ENCODE measurements at places on chromosomes 3 and 15.

DNA sequence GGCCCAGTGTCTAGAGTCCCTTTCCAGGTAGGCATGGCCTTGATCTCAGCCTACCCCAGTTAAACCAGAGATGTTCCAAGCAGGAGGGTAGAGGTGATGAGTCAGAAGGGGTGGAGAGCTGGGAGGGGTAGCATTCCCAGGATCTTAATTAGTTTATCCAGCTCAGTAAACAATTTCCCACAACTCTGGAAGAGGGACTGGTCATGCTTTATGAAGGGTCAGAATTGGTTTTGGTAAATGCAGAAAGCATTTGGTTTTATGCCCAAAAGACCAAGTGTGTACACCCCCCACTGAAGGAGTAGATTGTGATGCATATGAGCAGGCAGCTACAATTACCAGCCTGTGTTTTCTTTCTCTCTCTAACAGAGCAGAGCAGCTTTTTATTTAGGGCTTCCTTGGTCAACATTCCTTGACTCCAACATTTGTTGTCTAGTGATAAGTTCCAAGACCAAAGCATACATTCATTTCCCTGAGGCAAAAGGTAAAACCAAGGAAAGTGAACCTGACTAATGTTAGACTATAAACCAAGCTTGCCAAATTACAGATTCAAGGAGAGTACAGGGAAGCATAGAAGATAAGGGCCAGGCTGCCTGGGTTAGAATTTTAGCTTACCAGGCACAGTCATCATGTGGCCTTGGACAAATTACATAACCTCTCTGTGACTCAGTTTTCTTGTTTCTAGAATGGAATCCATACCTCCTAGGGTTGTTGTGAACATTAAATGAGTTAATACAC, 17.6 kb downstream of the EXOSC7 start:
- no peak for DNase-seq

GRCh38 chr3:45949432-45949831, 6.2 kb downstream of the CXCR6 start:
- no peak for DNase-seq

DNA sequence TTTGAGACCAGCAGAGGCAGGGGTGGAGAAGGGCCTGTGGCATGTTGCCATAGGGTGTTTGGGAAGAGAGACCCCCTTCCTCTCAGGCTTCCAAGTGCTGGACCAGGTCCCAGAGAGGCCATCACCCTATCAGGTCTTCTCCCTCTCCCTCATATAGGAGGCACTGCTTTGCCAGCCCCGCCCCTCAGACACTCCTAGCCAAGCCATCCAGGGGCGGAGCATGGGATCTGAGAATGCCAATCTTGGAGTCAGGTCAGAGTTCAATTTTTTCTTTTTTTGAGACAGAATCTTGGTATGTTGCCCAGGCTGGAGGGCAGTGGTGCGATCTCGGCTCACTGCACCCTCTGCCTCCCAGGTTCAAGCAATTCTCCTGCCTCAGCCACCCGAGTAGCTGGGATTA, 32.7 kb downstream of the CRABP1 start:
- no peak for DNase-seq

GRCh38 chr15:52028431-52029093, 9.5 kb downstream of the MAPK6 start:
- no peak for DNase-seq

GRCh38 chr3:122318620-122319019, 6.4 kb upstream of the CSTA start:
- DNase-seq = no peak

GRCh38 chr3:7630351-7630911, 769.5 kb downstream of the GRM7 start:
- no peak for DNase-seq

- DNase-seq = no peak
Measured at GRCh38 chr3:157109267-157110141, 50.4 kb downstream of the CCNL1 start.

DNA sequence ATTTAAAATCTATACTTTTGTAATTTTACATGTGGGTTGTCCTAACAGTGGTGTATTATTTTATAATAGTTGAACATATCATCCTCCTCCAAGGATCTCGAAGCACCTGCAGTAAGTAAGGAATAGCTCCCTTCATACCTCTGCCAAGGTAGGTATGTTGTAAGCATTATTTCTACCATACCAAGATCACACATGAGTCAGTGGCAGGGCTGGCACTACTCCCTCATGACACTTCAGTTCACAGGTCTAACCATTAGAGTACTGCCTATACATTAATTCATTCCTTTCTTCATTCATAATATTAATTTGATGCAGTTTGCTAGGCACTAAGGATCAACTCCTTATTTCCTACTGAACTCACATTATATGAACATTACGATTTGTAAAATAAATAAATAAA, 11.9 kb upstream of the LEKR1 start:
- no peak for DNase-seq

DNA sequence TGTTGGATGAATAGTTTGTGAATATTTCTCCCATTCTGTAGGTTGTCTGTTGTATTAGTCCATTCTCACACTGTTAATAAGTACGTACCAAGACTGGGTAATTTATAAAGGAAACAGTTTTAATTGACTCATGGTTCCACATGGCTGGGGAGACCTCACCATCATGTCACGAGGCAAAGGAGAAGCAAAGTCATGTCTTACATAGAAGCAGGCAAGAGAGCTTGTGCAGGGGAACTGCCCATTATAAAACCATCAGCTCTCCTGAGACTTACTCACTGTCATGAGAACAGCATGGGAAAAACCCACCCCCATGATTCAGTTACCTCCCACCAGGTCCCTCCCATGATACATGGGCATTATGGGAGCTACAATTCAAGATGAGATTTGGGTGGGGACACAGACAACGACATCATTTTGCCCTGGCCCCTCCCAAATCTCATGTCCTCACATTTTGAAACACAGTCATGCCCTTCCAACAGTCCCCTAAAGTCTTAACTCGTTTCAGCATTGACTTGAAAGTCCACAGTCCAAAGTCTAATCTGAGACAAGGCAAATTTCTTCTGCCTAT, 133.2 kb downstream of the LMLN start:
- no peak for DNase-seq

DNA sequence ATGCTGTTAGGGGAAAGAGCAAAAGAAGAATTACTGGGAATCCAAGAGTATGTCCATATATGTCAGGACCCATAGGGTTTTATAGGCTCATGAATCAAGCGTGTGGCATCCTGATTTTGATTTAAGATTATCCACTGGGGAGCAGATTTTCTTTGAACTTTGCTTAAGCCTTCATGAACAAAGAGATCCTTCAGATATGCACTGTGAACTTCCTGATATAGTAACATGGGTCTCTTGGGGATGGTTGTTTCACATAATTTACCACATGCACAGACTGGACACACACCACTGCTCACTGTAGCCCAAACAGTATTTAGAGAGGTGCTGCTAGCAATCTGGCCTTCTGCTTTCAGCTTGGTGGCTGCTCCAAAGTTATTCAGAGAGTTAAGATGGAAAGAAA, 200.9 kb upstream of the ZPLD1 start:
- DNase-seq = no peak

GRCh38 chr3:53126601-53127000, 3.6 kb downstream of the RFT1 start:
- no peak for DNase-seq

GRCh38 chr3:46883054-46883829, 5.7 kb downstream of the PTH1R start:
- peak; percentile 63 for DNase-seq

DNA sequence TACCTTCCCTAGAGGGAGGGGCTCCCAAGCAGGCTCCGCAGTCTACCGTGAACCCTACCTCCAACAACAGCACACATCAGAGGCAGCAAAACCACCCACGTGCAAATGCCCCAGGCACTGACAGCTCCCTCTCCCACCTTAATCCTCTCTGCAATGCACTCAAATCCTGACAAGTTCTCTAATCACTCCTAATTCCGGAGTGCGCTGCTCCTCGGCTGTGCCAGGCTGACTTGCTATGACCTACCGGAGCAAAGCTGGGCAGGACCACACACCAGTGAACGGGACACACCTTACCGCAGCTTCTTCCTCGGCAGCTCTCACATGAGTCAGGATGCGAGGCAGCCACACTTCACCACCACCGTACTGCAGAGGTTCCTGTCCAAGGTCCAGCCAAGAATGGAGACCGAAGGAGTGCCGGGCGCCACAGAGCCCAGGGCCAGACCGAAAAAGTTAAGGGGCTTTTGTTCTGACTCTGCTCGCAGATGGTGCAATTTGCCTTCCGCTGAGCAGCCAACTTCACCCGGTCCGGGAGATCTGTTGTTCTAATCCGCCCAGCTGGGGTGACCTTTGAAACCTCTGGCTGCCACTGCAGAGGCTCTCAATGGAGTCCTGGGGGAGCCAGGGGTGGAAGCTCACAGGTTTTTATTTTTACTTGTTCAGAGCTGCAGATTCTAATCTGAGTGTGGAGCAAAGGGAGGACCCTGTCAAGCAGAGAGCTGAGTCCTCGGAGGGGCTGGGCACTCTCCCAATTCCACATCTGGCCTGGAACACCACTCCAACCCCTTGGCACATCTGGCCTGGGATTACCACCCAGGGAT, 84.4 kb downstream of the MYLK start:
- DNase-seq = no peak

DNA sequence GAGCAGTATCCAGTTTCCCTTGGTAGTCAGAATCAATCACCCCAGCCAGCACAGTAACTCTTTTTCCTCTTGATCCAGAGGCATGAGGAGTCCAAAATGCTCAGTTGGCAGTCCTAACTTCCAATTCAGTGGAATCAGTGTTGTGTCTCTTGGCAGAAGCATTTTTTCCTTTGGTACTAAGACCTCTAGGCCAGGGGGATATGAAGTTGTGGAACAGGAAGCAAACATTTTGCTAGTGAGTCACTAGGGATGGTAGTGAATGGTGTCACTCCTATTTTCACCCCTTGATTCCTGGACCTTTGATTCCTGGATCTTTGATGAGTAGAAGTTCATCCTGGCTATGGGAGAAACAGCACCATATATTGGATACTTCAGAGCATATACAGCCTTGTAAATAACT, 70.5 kb upstream of the ALDH1A3 start:
- no peak for DNase-seq

- DNase-seq = peak; percentile 80
Measured at GRCh38 chr15:50051811-50052419, 67.1 kb downstream of the ATP8B4 start.

- no peak for DNase-seq
Measured at GRCh38 chr15:57780471-57780870, 74.0 kb downstream of the POLR2M start.

- no peak for DNase-seq
Measured at GRCh38 chr15:73328149-73328820, 40.5 kb downstream of the HCN4 start.

DNA sequence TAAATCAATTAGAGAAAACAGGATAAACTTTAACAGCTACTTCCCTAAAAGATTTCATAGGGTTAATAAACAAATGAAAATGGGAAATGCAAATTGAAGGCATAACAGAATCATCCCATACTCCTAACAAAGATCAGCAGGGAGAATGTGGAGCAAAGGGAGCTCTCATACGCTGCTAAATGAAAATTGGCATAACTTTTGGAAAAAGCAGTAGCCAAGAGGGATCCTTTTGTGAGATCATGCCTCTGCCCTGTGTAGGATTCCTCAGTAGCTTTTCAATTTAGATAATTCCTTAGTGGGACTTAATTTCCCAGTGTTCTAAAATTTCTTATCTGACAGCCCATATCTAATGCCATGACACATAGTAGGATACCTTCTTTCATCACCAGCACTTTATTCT, 18.2 kb downstream of the NIPA2 start:
- DNase-seq = no peak

DNA sequence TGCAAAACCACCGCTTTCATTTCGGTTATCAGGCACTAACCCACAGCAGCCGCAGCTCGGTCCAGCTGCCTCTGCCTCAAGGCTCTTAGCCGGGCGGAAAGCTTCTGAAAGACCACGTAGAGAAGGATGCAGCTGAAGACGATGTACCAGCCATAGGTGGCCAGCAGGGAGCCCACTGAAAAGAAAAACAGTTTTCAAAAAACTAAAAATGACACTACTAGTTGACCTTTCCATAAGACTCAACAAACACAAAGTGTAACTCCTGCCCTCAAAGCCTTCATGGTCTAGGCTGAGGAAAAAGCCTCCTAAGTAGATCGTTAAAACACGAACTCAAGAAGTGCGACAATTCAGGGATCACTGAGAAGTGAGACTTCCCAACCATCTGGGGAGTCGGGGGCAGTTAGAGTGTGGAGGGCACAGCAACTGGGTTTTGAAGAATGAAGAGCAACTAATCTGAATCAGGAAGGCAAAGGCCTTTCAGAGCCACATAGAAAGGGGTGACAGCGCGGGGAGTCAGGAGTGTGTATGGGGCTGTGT, 716 bp downstream of the SELENOS start:
- no peak for DNase-seq

DNA sequence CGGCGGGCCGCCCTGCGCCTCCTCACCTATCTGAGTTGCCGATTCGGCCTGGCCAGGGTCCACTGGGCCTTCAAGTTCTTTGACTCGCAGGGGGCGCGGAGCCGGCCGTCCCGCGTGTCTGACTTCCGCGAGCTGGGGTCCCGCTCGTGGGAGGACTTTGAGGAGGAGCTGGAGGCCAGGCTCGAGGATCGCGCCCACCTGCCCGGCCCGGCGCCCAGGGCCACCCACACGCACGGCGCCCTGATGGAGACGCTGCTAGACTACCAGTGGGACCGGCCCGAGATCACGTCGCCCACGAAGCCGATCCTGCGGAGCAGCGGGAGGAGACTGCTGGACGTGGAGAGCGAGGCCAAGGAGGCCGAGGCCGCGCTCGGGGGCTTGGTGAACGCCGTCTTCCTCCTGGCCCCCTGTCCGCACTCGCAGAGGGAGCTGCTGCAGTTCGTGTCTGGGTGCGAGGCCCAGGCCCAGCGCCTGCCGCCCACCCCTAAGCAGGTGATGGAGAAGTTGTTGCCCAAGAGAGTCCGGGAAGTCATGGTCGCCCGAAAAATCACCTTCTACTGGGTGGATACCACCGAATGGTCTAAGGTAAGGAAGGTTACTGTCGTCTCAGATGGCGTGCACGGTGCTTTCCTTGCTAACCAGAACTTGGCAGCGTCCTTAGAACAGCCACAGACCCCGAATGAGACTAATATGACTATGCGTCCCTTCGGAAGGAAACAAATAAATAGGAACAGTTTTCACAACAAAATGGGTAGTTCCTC, 567 bp downstream of the TICRR start:
- no peak for DNase-seq

GRCh38 chr15:63044645-63045464, 2.3 kb downstream of the TPM1 start:
- DNase-seq = no peak

GRCh38 chr3:45781271-45781670, 15.1 kb downstream of the SLC6A20 start:
- DNase-seq = no peak
